Posterior vena cava (tissue), 2 donors: ENCODE measurements at places on chromosomes 11 and 22. TPM values are rescaled to one million over a fixed set of nuclear protein-coding genes. Genes with fewer than 3 reads are reported as not detected.
A peak's percentile ranks its signal among the peaks of the same experiment; 100 is the strongest.

The PATE3 gene
- total RNA-seq: not detected

The IL17REL gene
- total RNA-seq: not detected

GRCh38 chr11:57144531-57145320 is 37.0 kb upstream of the LRRC55 start:
- no peak for DNase-seq

GRCh38 chr22:45709866-45710265 is 38.2 kb downstream of the ATXN10 start:
- DNase-seq: no peak

DNA sequence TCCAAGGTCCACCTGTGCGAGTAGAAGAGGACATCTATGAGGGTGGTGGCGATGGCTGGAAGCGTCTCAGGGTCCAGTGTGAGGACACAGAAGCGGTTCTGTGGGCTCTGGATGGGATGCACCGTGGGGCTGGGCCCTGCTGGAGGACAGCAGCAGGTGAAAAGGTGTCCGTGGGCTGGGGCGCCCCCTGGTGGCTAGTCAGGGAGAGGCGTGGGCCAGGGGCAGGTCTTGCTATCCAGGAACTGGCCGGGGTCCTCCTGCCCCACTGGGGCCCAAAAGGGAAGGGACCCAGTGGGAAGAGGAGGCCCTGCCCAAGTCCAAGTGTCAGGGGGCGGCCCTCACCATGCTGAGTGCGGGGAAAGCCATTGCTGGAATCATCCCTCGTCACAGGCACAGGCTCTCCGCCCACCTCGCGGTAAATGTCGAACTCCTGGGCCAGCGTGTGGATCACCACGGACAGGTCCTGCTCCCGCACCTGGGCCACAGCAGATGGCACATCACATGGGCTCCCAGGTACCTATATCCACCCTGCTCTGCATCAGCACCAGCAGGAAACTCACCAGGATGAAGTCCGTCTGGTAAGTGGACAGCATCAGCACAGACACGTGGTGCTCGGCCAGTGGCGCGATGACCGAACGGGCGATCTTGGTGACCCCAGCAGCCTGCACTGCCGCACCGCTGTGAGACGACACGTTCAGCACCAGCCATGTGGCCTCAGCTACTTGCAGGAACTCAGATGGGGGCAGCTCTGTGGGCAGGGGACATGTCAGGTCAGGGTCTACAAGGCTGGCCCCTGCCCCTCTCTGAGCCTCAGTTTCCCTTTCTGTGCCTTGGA is 2.3 kb downstream of the CASTOR1 start:
- DNase-seq: peak; percentile 94

DNA sequence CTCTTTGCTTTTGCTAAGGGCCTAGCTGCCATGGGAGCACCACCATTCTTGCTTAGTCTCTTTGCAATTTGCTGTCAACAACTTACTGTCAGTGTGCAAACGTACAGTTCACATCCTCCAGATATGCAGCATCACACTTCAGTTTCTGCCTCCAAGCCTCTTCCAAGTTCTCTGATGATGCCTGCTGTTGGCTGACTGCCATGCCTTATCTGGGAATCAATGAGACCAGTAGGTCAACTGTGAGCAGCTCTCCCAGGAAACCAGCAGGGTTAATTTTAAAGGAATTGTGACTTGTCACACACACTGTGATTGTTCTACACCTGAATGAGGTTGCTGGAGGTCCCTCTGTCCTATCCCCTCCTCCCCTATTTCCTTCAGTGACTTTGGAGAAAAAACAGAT is 56.0 kb downstream of the COPB1 start:
- DNase-seq: no peak

- no peak for DNase-seq
Observed at GRCh38 chr22:50473855-50474671, 772 bp downstream of the SBF1 start.

- no peak for DNase-seq
Observed at GRCh38 chr11:35478471-35479091, 46.8 kb downstream of the PAMR1 start.

DNA sequence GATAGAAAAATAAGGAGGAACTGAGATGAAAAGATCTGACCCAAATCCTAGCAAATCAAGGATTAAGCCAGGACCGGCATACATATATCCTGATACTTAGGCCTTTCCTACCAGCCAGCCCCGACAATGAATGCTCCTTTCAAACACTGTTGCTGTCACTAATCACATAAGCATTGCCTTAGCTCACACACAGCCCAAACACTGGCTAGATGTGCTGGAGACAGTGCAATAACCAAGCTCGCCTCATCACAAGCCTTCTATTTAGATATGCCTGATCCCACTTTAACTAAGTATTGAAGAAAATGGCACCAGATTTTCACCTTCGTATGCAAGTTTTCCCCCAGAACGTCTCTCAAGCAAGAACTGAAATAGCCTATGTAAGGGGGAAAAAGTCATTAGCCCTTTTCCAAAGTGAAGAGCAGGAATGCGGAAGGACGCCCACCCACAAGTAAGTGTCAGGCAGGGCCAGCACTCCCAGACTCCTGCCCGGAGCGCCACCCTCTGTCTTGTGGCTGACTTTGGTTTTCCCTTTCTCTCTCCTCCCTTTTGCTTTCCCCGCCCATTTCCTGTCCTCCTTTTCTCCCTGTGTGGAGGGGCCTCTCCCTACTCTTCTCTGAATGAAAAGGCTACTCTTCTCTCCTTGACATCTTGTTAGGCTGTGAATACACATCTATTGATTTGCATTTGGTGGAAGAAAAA is 8.9 kb upstream of the OPCML start:
- DNase-seq: no peak

- DNase-seq: peak; percentile 67
Observed at GRCh38 chr11:64698427-64698826, 24.6 kb downstream of the NRXN2 start.

GRCh38 chr11:19191530-19192169 is 10.1 kb downstream of the CSRP3 start:
- DNase-seq: no peak

- no peak for DNase-seq
Observed at GRCh38 chr11:91158891-91159537, 936.2 kb upstream of the CHORDC1 start.
